ENCODE measurements at places on chromosomes 6 and 20.

DNA sequence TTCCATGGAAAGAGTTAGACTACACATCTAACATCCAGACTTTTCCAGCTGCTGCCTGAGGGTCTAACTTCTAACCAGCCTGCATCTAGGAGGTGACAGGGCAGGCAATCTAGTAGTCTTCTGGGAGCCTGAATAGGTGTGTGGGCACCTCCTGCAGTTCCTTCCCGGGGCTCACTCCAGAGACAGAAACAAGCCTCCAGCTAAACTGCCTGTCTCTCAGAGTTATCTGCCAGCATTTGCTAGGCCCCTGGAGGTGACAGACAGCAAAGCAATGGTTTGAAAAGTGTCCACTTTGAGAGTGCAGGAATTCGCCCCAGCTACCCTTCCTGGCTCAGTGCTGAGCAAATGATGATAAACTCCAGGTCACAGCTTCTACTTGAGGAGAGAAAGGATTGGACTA is 240.5 kb upstream of the PRSS16 start:
- DNase-seq, result no peak

GRCh38 chr20:31638816-31639215 is 1.1 kb downstream of the COX4I2 start:
- DNase-seq, result no peak

DNA sequence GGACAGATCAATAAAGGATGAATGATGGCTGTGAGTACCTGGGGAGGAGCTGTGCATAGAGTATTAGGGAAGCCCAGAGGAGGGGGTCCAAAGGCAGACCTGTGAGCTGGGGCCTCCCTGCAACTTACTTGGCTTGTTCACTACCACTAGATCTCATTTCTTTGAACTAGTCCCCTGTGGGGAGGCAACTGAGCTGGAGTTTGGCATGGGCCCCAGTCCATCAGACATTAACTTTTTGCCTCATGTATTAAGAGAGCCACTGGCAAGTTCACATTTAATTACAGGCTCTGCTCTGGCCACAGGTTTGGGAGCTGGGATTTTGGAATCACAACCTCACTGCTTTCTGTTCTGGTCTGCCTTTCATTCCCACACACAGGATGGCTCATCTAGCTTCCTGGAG is 254.1 kb downstream of the PRL start:
- no peak for DNase-seq

DNA sequence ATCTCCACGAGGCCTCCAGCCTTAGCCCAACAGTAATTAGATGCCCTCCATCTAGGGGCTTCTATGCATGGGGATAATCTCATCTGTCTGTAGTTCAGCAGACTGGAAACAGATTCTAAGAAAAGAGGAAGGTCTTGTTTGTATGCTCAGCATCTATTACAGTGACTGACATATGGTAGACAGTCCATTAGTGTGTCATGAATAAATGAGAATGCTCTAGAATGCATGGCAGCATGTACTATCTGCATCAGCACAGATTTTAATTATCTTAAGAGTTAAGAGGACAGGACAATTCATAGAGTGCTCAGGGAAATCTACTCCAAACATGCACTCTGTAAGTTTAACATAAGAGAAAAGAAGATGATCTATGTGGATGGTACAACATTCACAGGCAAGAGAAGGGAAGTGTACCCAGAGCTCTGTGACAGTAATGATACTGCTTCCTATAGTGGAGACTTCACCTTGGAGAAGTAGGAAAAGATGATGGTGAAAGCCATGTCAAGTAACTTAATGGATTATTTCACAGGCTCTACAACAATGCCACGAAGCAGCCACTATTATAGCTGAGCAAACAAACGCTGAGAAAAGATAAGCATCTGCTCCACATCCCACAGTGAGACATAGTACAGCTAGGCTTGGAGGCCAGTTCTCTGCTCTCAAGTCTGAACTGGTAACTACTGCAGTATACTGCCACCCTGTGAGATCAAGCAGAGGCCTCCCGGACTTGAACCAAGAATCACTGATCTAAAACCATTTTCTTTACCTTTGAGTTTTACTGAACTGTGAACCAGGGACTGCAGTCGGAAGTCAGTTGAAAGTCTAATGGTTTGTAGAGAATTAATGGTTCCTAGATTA is 309.2 kb upstream of the SPTLC3 start:
- no peak for DNase-seq

- DNase-seq, result no peak
Observed at GRCh38 chr6:1049900-1050299, 262.0 kb upstream of the FOXQ1 start.

GRCh38 chr6:151440930-151441329 is 11.0 kb downstream of the RMND1 start:
- DNase-seq, result no peak

GRCh38 chr6:22550971-22551670 is 18.2 kb upstream of the HDGFL1 start:
- DNase-seq, result no peak

- no peak for DNase-seq
Observed at GRCh38 chr6:4291453-4292403, 156.4 kb upstream of the ECI2 start.

DNA sequence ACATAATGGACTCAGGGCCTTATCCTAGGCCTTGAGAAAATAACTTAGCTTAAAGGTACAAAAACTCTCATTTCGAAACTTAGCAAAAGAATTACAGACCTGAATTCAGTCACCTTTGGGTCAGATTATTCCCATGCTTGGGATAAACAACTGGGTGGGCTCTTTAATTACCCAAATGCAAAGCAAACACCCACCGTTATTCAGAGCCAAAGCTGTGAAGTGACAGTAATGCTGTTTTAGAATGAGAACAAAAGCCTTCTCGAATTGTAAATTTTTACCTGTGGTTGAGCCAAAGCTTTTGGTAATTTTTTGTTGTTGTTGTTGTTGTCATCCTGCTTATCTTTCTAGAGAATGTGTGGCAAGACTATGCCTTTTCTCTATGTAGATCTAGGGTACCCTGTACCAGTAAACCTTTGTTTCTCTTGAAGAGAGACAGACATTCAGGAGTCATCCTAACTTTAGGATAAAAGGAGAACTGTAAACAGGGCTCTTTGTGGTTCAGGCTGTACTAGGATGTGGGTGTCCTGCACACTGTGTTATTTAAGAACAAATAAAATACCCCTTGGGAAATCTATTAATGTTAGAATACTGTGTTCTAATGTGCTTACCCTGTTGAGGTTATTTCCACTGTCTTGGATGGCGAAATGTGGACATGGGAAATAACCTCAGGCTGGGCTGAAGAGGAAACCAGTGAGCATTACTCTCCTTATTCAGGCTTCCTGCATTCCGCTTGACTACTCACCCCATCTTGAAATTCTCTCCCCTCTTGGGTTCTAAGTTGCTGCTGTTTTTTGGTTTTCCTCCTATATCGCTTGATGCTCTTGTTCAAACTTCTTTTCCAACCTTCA is 480.7 kb downstream of the CD83 start:
- DNase-seq, result no peak

DNA sequence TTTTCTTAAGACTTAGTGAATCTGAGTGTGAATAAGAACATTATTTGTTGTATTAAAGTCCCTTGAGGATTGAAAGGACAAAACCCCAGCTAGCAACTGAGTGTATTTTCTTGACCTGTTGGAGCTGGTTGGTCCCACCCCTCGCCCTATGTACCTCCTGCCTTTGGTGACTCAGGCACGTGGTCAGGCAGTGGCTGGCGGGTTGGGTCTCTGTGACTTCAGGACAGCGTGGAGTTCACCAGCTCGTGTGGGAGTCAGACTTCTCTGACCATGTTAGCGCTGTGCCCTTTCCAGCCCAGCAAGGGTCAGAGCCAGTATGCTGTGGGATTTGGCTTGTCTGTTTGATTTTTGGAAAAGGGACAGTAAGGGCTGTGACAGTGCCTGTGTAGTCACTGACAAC is 93.7 kb downstream of the SSR1 start:
- no peak for DNase-seq

- no peak for DNase-seq
Observed at GRCh38 chr6:25042536-25042935, 106.8 kb upstream of the RIPOR2 start.

DNA sequence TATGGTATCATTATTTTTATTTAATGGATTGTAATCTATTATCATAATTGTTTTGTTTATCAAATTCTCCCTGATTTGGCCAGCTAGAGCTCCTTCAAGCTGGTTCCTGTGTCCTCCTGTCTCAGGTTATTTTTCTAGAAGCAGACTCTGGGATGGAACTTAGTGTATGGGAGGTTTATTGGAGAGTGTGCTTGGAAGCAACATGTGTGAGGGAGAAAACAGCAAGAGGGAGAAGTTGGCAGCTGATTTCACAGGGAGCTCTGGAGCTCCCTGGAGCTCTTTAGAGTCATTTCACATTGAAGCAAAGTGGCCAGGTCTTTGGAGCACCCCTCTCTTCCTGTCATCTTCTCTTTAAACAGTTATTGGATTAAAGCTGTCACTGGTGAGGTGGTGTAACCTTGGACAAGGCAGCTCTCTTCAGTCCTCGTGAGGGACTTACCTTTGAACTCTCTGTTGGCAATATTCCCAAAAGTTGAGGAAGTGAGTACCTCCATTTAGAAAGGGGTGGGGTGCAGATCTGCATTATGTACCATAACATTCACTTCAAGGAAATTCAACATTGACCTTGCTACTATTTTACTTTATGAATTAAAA is 103.6 kb downstream of the PHF3 start:
- no peak for DNase-seq

DNA sequence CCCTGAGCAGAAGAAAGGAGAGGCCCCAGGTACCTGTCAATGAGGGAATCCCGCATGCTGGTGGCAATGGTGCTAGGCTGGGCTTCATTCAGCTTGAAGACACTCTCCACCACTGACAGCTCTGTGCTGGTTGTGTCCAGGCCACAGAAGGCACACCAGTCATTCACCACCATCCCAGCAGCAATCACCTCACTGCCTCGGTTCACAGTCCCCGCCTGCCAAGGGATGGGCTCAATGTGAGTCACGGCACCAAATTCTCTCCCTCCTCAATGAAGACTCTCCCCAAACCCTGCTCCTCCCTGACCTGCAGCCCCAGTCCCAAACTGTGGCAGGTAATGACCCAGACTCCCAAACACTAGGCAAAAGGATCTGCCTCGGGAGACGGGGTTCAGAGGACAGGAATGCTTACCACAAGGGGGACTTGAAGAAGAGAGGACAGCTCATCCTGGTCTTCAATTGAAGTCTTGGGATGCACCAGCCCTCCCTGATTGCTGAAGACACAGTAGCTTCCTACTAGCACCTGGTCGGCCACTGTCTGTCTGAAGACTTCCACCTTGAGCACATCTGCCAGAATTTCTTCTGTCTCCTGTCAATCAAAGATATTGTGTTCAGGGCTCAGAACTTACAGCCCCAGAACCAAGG is 1.7 kb upstream of the MMP24OS start:
- DNase-seq, result no peak

DNA sequence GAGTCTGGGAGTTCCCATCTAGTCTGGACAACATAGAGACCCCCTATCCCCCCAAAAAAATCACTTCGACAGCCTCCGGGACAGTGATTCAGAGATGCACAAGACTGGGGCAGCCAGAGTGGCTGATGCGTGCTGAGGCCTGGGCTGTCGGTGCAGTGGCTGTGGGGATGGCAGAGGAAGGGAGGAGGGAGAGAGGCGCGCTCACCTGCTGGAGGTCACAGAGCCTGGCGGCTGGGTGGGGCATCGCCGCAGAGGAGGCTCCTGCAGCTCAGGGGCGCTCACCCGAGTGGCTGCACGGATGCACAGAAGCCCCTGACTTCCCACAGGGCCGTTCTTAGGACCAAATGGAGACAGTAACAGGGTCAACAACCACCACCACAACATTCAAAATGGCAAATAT is 182.8 kb downstream of the SMOC2 start:
- no peak for DNase-seq

GRCh38 chr6:64439274-64439673 is 803.7 kb downstream of the PHF3 start:
- no peak for DNase-seq

- no peak for DNase-seq
Observed at GRCh38 chr20:9789131-9789530, 49.7 kb downstream of the PAK5 start.

- peak; percentile 4 for DNase-seq
Observed at GRCh38 chr6:125445054-125445453, 143.3 kb upstream of the HDDC2 start.

DNA sequence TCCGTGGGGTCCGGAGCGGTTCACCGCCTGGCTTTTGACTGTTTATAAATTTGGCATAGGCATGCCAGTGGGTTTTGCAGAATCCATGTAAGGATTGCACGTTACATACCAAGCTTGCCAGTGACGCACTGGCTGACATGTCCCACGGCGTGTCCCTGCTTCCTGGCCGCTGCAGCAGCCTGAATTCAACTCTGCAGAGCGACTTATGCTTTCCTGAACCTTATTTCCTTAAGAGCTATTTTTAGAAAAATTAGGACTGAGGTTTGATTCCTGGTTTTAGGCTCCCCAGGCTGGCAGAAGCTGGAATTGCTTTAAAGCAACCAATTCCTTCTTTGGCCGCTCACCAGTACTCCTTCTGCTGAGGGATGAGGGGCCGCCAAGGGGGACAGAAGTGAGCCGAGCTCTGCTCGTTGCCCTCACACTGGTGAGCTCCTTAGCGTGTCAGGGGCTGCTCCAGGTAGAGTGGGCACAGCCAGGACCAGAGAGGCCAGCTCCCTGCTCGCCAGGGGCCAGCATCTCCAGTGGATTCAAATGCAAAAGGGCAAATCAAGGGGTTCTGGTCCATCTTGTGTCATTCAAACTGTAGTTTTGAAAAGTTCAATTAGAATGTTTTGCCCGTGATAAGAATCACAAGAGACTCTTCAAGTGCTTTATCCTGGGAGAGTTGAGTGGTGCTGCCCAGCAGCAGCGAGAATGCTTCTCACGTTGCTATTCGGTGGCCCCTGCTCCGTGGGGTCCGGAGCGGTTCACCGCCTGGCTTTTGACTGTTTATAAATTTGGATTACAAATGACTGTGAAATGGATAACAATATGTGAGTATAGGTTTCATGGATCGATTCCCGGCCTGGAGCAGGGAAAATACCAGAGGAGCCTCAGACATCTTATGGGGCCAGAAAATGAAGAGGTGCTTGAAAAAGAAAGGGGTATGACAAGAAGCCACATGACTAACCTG is 17.5 kb upstream of the IRF4 start:
- DNase-seq, result no peak

- DNase-seq, result no peak
Observed at GRCh38 chr6:72464246-72464645, 157.6 kb upstream of the KCNQ5 start.

DNA sequence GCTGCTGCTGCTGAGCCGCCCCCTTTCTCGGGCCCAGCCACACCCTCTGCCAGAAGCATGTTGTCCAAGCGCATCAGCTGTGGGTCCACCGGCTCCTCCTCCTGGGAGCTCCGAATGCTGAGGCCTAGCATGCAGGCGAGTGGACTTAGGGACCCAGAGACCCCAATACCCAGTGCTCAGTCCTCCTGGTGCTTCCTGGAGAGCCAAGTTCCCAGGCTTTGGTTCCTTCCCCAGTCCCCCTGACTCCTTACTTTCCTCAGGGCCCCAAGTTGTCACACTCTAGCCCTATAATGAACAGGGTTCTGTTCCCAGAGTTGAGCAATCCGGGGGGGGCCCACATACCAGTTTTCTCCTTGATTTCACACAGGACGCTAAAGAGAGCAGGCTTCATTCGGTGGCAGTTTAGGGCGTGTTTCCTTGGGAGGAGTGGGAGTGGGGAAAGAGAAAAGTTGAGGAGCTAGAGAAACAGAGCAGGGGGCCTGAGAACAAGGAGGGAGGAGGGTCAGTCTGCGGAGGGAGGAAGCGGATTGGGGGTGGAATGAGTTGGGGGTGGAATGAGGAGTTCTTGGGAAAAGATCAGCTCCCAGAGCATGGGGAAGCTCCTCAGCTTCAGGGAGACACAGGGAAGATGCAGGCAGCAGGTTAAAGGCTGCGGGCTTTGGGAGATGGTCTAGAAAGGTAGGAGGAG is 1.5 kb downstream of the PBX2 start:
- no peak for DNase-seq
